ENCODE measurements at places on chromosomes 7 and 10.

DNA sequence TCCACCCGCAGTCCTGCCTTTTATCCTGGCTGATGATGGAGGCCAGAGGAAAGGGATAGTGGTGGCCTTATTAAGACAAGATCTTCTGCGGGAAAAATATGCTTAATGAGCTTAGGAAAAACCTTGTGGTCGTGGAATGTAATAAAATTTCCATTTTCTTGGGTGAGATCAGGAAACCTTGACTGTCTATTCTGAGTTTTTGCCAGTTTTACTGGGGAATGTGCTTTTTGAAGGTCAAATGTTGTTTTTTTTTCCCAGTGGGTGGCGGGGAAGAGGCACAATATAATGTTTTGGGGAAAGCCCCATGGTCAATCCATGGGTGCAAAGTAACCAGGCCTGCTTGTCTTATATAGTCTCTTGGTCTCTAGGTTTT, 118.5 kb downstream of the CREB5 start:
- no peak for DNase-seq

GRCh38 chr7:93194386-93194785, 31.9 kb downstream of the HEPACAM2 start:
- DNase-seq: no peak

GRCh38 chr7:118109607-118110006, 74.4 kb upstream of the LSM8 start:
- no peak for DNase-seq

- no peak for DNase-seq
These were observed 57.3 kb upstream of the CAMK2B start for GRCh38 chr7:44382459-44383265.

- no peak for DNase-seq
These were observed 172.7 kb downstream of the SND1 start for GRCh38 chr7:127824682-127825081.

DNA sequence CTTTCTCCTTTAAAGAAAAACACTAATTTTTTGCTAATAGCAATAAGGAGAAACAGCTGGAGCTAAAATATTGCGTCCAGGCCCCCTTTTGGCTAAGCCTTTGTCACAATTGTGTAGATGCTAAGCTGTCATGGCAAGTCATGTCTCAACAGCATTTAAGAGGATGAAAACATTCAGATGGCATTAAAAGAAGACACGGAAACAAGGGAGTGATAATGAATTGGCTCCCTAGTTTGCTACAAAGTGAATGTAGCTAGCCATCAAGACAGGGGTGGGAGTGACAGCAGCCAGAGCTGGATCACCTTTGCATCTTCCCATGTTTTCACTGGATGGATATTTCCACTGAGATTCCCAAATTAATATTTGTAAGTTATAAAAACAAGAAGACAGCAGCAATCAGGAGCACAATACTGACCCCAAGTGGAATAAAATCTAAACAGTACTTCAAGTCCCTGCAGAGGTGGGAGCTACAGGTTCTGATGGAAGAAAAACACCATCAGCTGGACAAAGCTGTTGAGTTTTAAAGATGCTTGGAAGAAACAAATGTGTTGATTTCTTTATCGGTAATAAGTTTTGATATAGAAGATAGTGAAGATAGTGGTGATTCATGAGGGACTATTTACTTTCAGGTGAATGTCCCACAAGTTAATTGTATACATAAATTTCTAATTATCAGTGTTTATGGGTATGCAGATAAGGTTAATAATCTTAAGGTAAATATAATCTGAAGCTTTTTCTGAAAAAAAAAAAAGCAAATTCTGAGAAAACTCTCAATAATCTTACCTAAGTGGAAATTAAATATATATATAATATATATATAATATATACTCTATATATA, 129.4 kb downstream of the SLC16A9 start:
- no peak for DNase-seq

DNA sequence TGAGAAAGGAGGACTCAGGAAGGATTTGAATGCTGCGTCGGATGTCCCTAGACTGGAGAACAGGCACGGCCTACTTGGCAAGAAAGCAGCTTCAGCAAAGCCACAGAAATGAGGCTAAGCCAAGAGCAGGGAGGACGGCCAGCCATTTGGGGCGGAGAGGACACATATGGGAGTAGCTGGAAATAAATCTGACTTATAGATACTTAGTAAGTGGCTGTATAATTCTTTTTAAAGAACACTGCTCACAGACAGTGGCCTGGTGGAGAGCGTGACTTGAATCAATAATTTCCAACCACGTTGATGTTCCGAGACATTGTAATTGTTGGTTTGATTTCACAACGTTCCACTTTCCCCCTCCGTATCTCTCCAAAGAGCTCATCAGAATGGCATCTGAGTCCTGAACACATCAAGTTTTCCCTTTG, 67.7 kb upstream of the JCAD start:
- DNase-seq: no peak

- DNase-seq: no peak
These were observed 186.1 kb upstream of the KLF14 start for GRCh38 chr7:130920122-130920521.

GRCh38 chr10:110408943-110409342, 88.8 kb upstream of the DUSP5 start:
- no peak for DNase-seq

- no peak for DNase-seq
These were observed 87.0 kb downstream of the PCGF5 start for GRCh38 chr10:91307489-91307888.

All from type B pancreatic cell (in vitro differentiated cells).